ENCODE measurements at places on chromosomes 2 and 18.

DNA sequence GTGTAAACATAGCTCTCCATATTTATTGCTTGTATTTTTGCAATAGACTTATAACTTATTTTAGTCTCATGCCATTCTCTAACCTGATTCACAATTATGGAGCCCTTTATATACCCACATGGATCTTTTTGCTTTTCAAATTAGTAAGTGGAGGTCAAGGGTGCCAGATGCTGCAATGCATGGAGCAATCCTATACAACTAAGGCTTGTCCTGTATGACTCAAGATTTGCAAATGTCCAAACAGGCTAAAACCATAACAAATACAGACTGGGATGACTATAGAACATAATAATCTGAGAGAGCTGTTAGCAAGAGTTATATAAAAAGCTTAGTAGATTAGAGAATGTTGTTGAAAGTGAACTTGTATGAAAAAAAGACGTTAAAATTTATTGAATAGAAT lies 690.4 kb upstream of the NRXN1 start:
- no peak for DNase-seq

DNA sequence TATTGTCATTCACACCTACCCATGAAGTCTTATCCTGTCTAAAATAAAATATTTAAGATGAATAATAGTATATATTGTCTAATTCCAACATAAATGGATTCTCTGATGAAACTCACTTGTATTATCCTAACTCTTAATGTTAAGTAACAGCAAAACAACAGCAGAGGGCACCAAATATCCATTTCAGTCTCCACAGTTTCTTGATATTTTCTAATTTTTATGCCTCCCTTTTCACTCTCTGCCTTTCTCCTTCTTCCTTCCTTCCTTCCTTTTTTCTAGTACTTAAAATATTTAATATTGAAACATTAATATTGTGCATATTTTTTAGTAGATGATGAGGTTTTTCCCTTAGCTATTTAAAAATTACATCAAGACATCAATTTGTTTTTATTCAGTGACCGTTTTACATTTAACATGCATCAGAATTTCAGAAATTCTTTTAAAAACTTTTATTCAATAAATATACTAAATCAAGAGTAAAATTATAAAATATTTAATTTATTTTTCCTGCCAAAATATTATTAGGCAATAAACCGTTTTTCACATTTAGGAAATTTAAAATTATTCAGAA lies 97.6 kb downstream of the WDR7 start:
- DNase-seq, result no peak

- no peak for DNase-seq
Measured at GRCh38 chr2:67651565-67651964, 254.4 kb downstream of the ETAA1 start.

DNA sequence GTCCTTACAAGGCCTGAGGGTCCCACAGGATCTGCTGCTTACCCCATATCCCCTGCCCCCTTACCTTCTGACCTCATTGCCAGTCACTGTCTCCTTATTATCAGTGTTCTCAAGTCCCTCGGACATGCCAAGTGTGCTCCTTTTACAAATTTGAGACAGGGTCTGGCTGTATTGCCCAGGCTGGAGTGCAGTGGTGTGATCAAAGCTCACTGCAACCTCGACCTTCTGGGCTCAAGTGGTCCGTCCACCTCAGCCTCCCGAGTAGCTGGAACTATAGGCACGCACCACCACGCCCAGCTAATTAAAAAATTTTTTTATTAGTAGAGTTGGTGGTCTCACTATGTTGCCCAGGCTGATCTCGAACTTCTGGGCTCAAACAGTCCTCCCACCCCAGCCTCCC lies 141.0 kb downstream of the PHLPP1 start:
- no peak for DNase-seq

DNA sequence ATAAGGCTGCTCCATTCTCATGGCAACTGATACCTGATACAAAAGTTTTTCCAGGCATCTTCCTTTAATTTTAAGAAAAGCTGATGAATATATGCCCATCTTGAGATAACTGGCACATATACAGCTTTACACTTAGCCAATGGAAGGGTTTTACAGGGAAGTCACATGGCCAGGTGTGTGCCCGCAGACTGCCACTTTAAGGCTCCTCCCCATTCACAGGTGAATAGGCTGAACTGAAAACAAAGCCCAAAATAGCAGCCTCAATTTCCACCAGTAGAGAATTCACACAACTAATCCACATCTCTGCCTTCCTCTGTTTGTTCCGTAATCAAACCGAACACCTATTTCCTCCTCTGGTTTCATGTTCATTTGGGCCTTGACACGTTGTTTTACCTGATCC lies 9.8 kb upstream of the ME2 start:
- no peak for DNase-seq

DNA sequence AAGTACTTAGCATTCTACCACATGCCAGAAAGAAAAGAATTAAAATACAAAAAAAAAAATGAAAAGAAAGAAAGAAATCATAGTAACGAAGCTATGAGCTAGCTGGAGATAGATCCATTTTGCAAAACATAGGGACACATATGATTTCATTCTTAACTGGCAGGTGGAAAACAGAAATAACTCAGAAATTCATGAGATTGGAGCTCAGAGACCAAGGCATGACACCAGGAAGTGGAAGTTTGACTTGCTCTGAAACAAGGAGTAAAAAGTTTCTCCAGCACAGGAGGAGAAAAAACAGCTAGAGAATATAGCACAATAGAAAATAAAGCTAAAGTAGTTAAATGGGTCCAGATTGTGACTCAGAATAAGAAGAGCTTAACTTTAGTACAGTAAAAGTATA lies 278.1 kb downstream of the ZEB2 start:
- DNase-seq, result no peak

DNA sequence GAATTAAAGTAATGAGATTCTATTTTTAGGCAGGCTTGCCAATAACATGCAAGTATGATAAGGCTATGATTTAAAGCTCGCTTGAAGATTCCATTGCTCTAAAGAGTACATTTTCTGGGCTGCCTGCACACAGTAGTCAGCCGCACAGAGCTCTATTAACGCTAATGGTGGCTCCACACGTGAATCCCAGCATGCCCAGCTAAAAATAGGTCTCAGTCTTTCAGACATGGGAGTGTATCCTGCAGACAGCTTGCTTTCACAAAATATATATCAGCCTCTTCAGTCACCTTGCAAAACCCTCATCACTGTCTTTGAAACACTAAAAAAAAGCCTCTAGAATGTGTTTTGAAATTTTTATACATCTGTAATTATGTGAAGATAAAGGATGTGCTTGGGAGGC lies 418.1 kb downstream of the MTX2 start:
- DNase-seq, result no peak

DNA sequence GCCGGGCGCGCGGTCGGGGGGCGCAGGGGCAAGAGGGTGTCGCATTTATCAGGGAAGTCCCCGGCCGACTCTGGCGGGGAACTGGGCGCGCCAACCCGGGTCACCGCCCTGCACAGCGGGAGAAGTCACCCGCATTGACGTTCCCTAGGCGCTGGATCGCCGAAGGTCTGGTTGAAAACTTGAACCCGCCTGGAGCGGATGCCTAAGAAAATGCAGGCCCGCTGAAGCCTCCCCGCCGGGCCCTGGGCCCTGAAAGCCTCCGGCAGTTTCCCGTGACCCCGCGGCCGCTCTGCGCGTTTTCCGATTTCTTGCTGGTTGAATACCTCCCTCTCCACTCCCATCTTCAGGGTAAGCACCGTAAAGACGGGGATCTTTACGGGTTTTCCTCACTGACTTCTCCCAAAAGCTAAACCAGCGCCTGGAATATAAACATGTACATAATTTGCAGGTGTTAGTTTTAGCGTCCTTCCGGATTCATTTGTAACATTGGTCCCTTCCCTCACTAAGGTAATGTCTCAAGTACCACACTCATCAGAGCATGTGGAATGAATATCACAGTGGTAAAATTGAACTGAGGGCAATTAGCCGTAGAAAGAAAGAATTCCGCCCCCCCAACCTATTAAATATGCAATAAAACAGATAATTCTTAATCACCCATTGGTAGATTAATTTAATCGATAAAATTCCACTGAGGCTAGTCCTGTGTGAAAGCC lies 675 bp upstream of the SPIRE1 start:
- peak; percentile 30 for DNase-seq

DNA sequence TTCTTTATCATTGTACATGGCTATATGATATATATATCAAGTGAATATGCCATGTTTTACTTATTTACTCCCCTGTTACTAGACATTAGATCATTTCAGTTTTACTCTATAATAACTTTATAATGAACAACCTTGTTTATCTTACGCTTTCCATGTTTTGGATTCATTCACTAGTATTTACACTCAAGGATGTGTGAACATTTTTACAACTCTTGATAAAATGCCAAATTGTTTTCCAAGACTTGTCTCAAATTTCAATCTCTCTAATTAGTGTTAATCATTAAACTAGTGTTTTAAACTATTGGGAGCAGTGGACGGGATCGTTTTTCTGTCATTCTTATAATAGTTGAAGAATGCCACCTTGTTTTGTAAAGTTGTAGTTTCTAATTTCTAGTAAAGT lies 51.5 kb upstream of the B3GNT7 start:
- no peak for DNase-seq

GRCh38 chr18:44881461-44882162 lies 200.9 kb downstream of the SETBP1 start:
- no peak for DNase-seq
